MCF 10A (cell line): ENCODE measurements at places on chromosomes 12 and 14. TPM values are rescaled to one million over a fixed set of nuclear protein-coding genes. Genes with fewer than 3 reads are reported as not detected.
A peak's percentile ranks its signal among the peaks of the same experiment; 100 is the strongest.

The WIF1 gene
- total RNA-seq, result not detected in 2 replicates

The LRRC9 gene
- total RNA-seq, result not detected in 2 replicates

The NYNRIN gene
- total RNA-seq, result not detected in 2 replicates

The VWF gene
- not detected in 2 replicates for total RNA-seq

The BEGAIN gene
- total RNA-seq, result 3.6 and 7.0 TPM in 2 replicates

GRCh38 chr14:32201193-32201815 is 541 bp upstream of the RNU6-7 start:
- peak; percentile 88 for DNase-seq

DNA sequence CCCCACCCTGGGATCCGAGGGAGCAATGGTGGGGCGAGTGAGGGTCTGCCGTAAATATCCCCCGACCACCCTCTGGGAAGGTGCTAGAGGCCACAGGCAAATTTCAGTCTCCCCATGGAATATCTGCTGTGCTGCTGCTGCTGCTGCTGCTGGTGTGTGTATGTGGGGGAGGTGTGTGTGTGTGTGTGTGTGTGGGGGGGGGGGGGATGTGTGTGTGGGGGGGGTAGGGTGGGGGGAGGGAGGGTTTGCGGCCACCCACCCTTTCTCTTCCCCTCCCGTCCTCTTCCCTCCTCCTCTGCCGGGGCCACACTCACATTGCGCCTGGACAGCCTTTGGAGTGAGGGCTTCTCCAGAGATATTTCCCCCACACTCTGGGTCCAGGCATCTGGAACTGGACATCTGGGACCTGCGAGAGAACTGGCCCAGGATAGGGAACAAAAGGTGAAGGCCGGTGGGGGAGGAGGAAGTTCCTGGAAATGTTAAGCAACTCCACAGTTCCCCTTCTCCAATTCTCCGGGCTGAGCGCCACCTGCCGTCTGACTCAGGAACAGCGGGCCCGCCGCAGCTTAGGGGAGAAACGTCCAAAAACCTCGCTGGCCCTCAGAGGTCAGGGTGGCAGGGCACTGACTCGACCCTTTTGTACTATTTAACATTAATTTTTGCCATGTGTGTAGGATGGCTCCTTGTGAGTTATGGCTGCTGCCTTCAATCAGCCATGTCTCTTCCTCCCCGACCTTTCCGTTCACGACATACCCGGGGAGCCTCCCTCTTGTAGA is at the start of gene C1RL:
TSS of gene C1RL (minus strand) at position 419 of the 776 bp plus-strand sequence. CDS start at position 385, 34 bp downstream.
- DNase-seq, result peak; percentile 95

DNA sequence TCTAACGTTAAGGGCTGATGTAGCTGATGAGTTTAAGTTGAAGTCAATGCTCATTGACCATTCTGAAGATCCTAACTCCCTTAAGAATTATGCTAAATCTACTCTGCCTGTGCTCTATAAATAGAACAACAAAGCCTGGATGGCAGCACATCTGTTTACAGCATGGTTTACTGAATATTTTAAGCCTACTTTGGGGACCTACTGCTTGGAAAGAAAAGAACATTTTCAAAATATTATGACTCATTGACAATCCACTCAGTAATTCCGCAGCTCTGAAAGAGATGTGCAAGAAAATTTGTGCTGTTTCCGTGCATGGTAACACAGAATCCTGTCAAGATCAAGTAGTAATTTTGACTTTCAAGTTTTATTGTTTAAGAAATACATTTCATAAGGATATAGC is 35.0 kb upstream of the NAV3 start:
- peak; percentile 9 for DNase-seq

GRCh38 chr14:67331368-67332125 is 28.1 kb downstream of the ATP6V1D start:
- no peak for DNase-seq

- no peak for DNase-seq
These were observed 124.6 kb downstream of the BCL11B start for GRCh38 chr14:99147366-99147740.

- DNase-seq, result no peak
These were observed 24.1 kb downstream of the TMEM229B start for GRCh38 chr14:67464377-67464776.

GRCh38 chr12:8698879-8699278 is 1.1 kb downstream of the RIMKLB start:
- DNase-seq, result no peak

DNA sequence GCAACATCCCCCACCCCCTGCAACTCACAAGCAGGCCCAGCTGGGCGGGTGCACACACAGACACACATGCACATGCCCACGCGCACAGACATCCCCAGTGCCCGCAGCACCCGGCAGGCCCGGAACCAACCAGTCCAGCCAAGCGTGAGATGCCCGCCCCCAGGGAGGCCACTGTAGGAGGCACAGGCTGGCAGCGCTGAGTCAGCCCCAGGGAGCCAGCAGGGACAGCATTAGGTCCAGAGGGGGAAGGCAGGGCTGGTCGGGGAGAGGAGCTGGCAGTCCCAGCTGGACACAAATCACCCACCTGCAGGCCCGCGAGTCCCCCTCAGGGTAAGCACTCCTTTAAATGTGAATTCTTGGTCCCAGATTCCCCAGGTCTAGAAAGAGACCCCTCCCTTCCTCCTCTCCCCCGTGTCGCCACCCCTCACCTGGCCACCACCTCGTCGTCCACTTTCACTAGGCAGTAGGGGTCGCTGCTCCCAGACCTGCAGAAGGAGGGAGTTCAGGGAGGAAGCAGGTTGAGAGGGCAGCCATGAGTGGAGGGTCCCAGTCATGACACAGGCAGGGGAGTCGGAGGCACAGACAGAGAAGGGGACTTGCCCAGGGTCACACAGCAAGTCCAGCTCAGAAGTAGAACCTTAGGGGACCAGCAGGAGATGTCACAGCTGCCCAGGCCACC is 5.0 kb downstream of the RASAL1 start:
- DNase-seq, result peak; percentile 39

DNA sequence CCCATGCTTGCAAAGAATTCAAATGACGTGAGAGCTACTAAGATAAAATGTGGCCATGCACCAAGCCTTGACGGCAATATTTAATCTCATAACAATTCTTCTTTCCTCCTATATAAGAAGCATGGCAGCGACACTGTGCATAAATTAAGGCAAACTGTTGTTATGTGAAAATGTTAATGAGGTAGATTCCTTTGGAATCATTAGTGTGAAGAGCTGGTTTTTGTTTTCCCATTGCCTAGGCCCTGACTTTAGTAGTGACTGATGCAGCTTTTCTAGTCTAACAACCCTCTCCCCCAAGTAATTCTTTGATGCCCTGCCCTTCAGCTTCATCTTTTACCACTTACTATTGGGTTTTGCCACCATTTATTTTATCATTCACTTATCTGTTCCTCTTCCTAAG is 10.6 kb upstream of the PSEN1 start:
- no peak for DNase-seq

DNA sequence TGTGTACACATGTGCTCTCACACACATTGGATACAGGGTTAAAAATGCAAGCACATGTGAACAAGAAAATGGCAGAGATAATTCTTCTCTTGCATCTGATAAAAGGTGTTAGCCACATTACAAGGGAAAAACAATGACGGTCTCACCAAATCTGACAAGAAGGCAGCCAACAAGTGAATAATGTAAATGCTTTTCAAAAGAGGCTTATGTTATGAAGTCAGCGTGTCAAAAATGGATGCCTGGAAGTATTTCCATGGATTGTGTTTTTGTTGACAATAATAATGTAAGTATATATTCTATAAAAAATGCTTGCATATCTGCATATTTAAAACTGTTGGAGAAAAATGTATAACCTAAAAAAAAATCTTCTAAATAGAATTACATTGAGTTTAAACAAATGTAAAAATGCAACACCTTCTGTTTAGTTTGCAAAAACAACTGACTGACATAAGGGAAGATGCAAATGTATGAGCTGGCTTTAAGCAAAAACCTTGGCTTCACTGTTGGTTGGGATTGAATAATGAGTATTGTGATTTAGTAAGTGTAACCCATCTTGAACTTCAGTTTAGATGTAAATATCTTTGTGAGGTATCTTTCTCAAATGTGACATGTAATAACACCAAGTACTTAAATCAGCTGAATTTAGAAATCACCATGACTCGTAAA is 424.9 kb downstream of the PDZRN4 start:
- DNase-seq, result no peak

GRCh38 chr14:69303086-69303485 is 43.1 kb downstream of the GALNT16 start:
- no peak for DNase-seq
